Colonic mucosa (tissue), 4 donors: ENCODE measurements at places on chromosomes 11 and 22.

DNA sequence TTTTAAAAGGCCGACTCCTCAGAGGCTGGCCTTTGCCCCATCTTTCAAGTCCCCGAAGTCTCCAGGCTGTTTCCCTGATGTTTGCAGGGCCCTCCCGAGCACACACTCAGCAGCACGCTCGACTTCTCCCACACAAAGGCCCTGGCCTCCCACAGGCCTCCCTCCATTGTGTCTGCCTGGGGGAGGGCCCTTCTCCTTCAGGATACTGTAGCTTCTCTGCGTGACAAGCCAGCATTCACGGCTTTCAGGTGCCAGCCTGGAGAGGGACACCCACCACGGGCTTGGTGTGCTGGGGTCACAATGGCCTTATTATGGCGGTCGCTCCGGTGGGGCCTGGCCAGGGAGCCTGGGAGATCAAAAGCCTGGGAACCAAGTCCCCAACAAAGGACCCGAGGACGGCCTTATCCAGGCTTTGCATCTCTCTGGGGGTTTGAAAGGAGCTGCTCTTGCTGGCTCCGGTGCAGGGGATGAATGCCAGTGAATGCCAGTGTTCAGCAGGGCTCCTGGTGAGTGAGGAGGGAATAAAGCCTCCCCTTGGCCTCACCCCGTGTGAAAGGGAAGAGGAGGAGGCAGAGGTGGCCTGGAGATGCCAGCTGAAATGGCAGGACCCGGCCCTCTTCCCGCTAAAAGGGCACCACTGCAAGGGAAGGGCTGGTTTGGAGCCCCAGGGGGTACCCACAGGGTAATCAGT is 55.0 kb downstream of the TRAF6 start:
- no peak for DNase-seq

DNA sequence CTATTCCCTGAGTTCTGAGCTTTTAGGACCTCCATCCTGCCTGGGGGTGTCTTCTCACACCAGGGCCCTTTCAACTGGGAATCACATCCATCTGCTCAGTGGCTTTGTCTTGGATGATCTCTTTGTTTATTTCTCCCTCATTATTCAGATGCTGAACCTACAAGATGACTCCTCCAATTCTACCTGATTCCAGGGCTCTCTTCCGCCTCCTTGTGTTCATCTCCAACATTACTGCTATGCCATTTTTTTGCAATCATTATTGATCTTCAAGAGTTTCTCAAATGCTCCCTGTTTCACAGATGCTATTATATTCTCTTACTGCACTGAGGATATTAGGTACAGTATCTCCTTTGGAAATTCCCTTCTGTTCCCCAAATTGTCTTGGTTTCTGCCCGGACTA is 307.7 kb downstream of the SHANK2 start:
- DNase-seq = no peak

GRCh38 chr11:96075532-96075959 is 151.6 kb upstream of the MTMR2 start:
- no peak for DNase-seq

DNA sequence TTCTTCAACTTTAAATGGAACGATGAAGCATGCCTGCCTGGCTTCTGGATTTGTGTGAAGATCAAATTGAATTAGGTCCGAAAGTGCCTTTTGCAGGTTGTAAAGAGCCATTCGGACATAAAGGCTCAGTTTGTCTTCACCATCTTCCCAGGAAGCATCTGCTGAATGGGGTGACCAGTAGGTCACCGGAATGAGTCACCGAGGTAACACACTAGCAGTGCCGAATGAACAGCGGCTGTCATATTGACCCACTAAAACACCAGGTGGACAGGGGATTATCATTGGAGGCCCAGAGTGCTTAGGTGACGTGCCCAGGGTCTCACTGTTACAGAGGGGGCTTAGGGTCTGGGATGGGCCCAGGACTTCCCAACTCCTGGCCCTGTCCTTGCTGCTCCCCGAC is 43.1 kb upstream of the MYH9 start:
- DNase-seq = no peak

GRCh38 chr11:63920939-63921417 is 4.0 kb upstream of the RCOR2 start:
- DNase-seq = peak; percentile 44

GRCh38 chr11:8268530-8269400 is 5.1 kb upstream of the LMO1 start:
- DNase-seq = no peak

GRCh38 chr11:24645563-24645962 is 148.7 kb downstream of the LUZP2 start:
- DNase-seq = no peak

- DNase-seq = no peak
Measured at GRCh38 chr22:37616201-37617083, 7.8 kb downstream of the GGA1 start.

- DNase-seq = no peak
Measured at GRCh38 chr22:37184816-37185541, 3.1 kb downstream of the C1QTNF6 start.

- no peak for DNase-seq
Measured at GRCh38 chr11:33753304-33753967, 17.2 kb upstream of the CD59 start.

DNA sequence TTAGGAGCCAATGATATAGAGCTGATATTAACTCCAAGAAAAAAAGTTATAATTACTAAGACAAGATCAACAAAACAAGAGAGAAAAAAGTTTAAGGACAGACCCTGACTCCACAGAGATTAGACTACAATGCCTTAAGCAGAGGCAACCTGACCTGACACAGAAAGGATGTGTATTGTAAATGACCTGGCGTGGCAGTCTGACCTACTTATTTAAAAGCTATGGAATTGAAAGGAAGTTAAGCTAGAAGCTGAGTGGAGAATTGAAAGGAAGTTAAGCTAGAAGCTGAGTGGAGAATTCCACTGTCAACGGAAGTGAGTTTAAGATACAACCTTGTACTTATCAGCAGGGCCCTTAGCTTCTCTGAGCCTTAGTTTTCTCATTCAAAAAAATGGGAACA is 885.4 kb downstream of the OPCML start:
- DNase-seq = no peak

DNA sequence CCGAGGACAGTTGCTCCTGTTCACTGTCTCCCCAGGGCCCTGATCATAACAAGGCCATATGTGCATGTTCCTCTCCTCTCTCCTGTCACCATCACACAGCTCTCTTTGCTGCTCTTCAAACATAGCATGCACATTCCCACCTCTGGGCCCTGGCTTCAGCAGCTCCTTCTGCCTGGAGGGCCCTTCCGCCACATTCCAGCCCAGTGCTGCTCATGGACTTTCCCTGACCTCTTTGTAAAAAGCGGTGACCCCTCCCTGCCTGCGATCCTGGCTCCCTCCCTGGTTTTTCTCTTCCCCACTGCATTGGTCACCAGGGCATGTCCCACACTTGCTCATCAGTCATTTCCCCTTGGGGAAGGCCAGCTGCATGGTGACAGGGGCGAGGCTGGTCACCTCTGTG is 98.2 kb downstream of the MYO18B start:
- DNase-seq = no peak

GRCh38 chr11:69894648-69895047 is 75.4 kb upstream of the FGF3 start:
- no peak for DNase-seq

DNA sequence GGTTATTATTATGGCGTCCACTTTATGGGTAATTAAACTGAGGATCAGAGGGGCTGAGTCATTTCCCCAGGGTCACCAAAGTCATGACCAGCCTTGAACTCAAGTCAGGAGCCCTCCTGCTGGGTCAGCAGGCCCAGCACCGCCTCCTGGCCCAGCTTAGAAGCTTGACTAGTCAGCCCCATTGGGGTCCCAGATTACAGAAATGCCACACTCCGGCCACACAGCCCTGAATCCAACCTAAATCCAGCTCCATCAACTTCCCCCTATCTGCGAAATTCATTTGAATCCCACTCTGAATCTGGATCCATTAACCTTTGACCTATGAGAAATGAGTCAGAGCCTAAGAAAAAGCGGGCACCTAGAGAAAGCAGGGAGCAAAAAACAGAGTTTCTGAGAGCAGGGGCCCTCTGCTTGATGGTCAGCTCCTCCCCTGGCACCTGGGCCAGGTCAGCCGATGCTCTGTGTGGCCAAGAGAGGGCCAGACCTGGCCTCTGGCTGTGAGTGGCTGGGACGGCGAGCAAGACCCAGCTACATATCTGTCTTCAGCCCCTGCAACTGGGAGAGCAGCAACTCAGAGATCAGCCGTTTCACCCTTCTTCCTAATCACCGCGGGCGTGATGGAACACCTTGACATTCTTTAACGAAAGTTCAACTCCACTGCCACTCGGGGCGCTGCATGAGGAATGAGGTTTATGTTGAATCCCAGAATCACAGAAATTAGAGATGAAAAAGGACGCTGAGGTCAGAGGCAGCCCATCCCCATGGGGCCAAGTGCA is 196.1 kb downstream of the TRIM29 start:
- DNase-seq = no peak

DNA sequence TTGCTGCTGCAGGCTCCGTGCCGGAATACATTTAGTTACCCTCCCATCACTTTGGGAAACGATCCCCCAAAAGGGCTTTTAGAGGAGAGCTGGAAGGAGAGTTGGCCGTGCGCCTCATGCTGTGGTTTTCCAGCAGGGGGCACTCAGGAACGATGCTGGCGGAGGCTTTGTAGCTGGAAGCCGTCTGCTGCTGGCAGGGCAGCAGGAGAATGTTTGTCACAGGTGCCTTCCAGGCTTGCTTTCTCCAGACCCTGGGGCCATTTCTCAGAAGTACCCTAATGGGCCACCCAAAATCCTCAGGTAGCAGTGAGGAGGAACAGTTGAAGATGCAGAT is 30.0 kb upstream of the CABP7 start:
- DNase-seq = peak; percentile 71

DNA sequence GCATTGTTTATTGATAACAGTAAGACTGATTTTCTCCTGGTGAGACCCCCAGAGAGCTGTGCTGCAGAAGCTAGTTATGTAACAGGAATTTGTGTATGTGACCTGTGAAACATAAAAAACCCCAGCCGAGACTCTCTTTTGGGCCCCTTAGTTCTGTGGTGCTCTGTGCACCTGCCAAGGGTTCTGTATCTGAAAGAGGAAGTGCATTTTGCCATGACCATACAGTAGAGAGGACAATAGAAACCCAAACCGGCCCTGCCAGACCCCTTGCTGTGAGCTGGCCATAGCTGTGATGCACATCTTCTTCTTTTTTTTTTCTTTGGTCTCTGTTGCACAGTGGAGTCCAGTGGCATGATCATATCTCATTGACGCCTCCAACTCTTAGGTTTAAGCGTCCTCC is 31.4 kb upstream of the APOL5 start:
- no peak for DNase-seq

- DNase-seq = no peak
Measured at GRCh38 chr11:120516461-120517389, 5.2 kb downstream of the GRIK4 start.

DNA sequence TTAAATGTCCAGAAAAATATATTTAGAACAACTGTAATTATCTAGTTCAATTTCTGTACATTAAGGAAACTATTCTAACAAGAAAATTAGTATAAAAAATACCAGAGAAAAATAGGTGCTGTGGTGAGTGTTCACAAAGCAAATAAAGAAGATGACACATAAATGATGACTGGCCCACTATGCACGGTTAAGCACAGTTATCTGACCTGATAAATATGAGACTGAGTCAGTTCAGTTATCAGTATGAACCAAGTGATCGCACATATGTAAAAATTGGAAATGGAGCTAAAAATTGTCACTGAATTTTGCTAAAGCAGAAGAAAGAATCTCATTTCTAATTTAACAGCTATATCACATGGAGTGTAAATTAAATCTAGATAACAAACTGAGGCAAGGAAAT is 18.8 kb upstream of the MAML2 start:
- DNase-seq = no peak

DNA sequence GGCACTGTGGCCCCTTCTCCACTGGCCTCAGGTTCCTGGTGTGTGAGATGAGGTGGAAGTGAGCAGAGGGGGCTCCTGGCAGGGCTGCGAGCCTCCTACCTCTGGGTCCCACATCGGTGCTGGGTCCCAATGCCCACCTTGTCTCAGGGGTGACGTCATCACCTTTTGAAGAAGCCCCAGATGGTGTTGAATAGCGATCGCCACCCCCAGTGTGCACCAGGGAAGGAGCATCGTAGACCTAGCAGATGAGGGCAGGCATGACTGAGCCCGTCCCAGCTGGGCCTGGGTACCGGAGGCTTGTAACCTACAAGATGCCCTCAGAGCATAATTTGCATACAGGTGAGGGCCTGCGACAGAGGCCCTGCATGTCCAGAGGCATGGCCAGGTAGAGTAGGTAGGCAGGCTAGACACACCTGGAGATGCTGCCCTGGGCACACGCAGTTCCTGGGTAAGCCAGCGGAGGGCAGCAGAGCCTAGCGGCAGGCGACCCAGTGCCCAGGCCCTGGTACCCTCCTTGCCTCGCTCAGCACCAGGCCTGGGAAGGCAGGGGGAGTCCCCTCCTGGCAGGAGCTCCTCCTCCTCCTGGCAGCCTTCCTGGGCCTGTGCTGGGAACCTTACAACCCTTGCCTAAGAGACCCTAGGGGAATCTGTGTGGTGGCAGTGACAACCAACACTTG is 52.5 kb downstream of the TPCN2 start:
- DNase-seq = peak; percentile 77

GRCh38 chr22:26777156-26777801 is 119.9 kb downstream of the MIAT start:
- DNase-seq = no peak

DNA sequence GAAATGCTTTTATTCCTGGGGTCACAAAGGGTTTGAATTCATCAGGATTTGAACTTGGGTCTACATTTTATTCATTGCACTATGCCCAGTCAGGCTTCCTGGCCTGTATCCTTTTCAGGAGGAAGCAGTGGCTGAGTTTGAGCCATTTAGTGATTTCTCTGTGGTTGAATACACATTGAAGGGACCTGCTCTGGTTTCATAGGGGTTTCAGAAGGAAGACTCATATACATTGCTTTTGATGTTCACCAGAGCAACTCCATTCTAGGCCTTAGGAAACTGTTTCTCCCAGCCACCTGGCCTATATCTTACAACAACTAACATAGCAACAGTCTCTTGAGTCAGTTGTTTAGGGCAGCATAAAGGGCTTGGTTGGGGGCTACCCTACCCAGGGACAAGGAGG is 165.7 kb downstream of the INSC start:
- DNase-seq = no peak

DNA sequence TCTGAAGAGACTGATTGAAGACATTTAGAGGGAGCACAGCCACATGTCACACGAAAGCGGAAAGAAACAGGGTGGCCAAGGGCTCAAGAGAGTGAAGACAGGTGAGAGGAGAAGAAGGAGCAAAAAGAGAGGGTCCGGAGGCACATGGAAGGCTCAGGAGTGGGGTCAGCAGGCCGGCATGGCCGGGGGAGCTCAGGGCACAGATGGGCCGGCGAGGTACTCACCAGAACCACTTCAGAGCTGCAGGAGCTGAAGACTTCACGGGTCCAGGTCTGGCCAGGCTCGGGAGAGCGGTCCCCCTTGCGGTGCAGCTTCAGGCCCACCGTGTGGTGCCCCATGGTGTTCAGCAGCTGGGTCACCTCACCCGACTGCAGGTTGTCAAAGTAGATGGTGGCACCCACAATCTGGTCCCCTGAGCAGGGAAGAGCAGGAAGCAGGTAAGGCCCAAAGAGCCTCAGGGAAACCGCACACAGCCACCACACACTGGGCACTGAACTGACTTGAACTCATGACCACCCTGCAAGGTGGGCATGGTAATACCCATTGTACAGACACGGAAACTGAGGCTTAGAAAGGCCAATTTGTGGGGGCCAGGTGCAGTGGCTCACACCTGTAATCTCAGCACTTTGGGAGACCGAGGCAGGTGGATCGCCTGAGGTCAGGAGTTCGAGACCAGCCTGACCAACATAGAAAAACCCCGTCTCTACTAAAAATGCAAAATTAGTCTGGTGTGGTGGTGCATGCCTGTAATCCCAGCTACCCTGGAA is 11.6 kb downstream of the AHNAK start:
- DNase-seq = no peak

- DNase-seq = no peak
Measured at GRCh38 chr11:93100211-93100610, 97.6 kb downstream of the SLC36A4 start.
